ENCODE measurements at places on chromosomes 16 and 17.

DNA sequence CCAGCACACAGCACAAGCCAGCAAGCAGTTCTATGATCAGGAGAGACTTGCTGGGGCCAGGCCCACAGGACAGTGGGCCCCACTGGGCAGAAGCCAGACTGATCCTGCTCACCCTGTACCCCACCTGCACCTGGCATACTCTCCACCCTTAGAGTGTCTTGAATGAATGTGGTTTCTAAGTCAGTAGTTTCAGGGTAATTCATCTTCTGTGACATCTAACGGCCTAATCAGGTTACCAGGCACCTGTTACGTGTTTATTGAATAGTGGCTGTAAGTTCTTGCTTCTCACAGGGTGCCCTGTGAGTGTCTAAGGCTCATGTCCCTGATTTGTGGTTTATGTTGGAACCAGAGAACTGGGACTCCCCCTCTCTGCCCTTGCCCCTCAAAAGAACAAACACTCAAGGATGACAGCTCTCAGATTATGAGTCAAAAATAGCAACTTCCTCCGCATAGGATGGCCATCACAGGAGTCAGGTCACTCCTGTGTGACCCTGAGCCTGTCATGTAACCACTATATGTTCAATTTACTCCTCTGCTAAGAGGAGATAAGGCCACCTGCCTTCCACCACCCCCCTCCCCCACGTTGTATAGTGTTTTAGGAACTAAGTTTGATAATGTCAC, 7.0 kb upstream of the OR2C1 start:
- DNase-seq, result no peak

- DNase-seq, result no peak
These were observed 396.8 kb downstream of the NPIPA8 start for GRCh38 chr16:17939723-17940122.

DNA sequence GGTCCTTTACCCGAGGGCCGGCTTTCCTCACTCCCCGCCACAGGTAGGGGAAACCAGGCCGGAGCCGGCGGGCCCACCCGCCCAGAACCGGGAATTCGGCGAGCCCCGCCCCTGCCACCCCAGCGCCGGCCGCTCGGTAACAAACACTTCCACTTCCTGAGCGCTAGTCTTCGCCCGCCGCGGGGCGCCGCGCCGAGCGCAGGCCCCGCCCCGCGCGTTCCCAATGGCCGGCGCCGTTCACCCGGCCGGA, 224 bp upstream of the NHERF1 start:
- DNase-seq, result no peak

GRCh38 chr17:4580291-4580690, 4.0 kb upstream of the SMTNL2 start:
- no peak for DNase-seq

DNA sequence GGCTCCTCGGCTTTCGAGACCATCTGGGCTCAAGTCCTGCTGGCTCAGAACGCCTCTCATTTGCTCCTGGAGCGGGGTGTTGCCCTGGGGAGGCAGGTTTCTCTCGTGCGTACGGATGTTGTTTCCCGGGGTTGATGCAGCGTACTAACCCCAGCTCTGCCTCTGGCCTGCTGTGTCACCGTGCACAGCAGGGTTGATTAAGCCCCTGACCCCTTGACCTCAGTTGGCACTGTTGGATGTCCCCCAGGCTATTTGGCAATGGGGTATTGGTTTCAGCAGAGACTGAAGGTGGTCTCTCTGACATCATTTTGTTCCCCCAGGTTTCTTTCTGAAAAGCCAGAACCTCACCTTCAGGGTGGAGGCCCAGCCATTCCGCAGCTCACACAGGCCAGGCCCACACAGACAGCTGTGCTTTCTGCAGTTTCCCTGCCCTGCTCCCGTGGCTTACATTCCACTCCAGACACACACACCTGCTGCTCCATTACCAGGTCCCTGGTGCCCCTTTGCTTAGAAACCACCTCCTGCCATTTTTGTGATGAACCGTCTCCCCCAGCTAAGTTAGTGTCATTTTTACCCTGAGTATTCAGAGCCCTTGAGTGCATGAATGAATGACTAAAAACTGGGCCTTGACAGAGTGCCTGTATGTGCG, 233.5 kb downstream of the CCDC182 start:
- no peak for DNase-seq

DNA sequence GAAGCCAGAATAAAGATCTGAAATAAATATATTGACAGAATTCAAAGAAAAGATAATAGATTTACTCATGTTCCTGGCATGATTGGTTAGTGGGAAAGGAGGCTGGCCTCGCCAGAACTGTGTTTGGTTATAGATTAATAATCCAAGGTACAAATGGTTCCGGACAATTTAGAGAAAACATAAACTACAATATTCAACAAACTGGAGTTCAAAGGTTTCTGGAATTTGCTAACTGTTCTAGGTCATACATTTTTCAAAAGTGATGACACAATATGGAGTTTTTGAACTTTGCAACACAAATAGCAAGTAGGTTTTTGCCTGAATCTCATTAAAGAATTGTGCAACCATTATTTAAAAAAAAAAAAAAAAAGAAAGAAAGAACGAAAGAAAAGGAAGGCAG, 251.7 kb upstream of the SALL1 start:
- DNase-seq, result no peak

DNA sequence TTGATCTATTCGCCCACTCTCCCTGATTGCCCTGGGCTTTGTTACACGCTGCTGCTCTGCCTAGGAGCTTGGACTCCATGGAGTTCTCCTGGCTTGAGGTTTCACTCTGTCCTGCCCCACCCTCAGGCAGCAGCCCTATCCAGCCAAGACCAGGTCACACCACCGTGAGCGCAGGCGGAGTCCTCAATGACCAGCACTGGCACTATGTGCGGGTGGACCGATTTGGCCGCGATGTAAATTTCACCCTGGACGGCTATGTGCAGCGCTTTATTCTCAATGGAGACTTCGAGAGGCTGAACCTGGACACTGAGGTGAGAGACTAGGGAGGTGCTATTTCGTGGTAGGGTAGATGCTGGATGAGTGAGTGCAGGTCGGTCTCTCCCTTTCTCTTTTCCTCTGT, 3.5 kb downstream of the CNTNAP1 start:
- no peak for DNase-seq

Measured in activated CD8-positive, alpha-beta memory T cell treated with anti-CD3 and anti-CD28 coated beads, Interleukin-2, amount 50 U/mL, for 4 hours (primary cell).